Stimulated activated CD4-positive, alpha-beta T cell treated with anti-CD3 and anti-CD28 coated beads, Interleukin-2, amount 100 ng/mL, for 48 hours (primary cell): ENCODE measurements at places on chromosomes 7 and 10.

GRCh38 chr7:120475994-120476393 is 203.0 kb downstream of the KCND2 start:
- DNase-seq = no peak

GRCh38 chr10:110724937-110725336 is 80.8 kb downstream of the RBM20 start:
- no peak for DNase-seq

DNA sequence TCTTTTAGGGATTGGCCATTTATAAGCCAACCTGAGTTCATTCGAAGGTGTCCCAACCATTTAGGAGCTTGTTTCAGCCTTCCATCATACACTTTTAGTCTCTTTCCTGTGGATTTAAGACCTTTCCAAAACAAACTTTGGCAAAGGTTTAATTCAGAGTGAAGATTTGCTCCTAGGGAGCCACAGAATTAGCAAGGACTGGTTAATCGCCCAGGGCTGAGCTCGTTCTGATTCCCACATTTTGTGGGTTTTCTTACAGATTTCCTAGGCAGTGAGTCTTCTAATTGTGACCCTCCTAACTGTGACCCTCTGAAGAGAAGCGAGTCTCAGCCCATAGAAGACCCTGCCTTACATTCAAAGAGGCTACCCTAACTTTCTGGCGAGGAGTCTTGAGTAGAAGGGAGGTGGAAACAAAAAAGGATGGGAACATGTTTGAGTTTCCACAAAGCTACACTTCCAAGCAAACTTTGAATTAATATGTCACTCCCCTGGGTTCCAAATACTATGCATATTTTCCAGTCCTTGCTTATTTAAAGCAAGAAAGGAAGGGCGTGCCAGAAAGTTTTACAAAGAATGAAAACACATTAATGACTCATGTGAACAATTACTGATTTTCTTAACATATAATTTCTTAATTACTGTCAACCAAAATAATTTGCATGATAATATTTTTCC is 118.3 kb downstream of the ARID5B start:
- no peak for DNase-seq

GRCh38 chr7:128171342-128171918 is 69.6 kb upstream of the LEP start:
- no peak for DNase-seq

DNA sequence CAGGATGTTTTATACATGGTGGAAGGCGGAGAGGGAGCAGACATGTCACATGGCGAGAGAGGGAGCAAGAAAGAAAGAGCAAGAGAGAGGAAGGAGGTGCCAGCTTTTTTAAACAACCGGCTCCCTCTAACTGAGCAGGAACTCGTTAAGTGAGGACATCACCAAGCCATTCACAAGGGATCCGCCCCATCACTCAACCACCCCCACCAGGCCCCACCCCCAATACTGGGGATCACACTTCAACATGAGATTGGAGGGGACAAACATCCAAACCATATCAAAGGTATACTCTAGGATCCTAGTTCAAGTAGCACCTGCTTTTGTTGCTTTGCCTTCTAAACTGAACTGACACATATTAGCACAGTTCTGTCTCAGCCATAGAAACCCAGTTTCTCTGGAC is 141.9 kb upstream of the KLF14 start:
- DNase-seq = no peak

DNA sequence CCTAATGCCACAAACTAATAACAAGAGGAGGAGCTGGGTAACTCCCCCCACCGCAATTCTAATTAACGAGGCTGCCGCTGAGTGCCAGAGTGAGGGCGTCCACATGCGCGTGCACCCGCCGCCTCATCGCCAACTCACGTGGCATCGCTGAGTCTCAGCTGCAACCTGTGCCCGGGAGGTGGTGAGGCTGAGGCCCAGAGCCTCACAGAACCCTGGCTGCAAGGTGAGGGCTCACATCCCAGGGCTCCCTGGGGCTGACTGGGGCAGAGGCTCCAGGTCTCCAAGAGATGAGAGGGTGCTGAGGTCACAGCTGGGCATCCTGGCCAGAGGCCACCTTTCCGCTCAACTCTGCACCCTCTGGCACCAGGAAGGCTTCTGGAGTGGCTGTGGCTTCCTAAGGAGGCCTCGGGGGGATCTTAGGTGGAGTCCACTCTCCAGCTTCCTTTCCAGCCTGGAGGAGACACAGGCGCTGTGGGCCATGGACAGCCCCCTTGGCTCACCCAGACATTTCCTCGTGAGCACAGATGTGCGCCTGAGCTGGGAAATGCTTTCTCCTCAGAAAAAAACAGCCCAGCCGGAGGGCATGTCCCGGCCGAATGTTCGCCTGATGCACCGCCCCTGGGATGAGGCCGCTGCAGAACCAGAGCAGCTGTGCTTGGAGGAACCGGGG is 242.6 kb downstream of the MAD1L1 start:
- DNase-seq = no peak

- DNase-seq = no peak
Measured at GRCh38 chr10:133465950-133466474, 12.3 kb downstream of the SCART1 start.

GRCh38 chr7:100673942-100674410 is 436 bp downstream of the GNB2 start:
- DNase-seq = no peak

- peak; percentile 11 for DNase-seq
Measured at GRCh38 chr7:38630720-38631673, at the start of gene AMPH. Gene AMPH (minus strand): TSS chr7:38631373. CDS start chr7:38631351, 22 bp downstream.

DNA sequence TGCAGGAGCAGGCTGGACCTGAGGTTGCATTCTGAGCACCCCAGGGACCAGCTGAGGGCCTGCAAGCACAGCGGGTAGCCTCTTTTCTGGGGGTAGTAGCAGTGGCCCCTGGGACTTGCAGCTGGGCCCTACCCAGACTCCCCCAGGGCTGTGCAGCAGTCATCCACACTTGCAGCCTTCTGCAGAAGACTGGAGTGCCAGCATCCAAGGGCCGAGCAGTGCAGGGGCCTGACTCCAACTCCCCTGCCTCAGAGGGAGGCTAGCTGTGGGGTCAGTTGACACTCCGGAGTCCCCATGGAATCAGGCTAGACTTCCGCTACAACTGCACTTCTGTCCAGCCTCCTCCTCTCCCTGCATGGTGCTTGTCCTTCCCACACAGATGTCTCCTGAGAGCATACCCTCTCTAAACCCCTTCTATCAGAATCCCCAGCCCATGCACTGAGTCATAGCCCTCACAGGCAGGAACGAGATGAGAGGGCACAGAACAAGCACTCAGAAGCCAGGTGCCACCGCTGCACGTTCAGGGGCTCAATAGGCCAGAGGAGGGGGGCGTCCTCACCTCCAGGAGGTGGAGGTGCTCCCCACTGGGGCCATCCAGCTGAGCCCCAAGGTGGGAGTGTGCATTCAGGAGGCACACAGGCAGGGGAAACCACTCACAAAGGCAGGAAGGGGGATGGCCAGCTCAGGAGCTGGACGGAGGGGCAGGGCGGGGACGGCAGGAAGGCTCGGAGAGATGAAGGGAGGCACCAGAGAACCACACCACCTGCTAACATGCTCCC is 7.5 kb downstream of the RASGEF1A start:
- no peak for DNase-seq

- no peak for DNase-seq
Measured at GRCh38 chr10:55329796-55330195, 528.8 kb upstream of the PCDH15 start.

DNA sequence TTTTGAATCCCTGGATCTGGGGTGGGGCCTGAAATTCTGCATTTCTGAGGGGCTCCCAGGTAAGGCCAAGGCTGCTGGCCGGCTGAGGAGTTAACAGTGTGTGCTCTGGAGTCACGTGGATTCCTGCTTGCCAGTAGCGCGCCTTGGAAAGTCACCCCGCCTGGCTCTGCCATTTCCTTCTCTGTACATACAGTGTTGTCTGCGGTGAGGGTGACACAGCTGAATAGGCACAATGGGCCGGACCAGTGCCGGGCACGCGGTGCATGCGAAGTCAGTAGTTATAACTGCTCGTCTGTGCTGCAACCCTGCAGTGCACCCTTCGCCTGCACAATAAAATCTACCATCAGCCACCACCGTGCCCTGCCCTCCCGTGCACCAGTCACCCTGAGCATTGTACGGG is 68.0 kb upstream of the EEPD1 start:
- DNase-seq = no peak

- no peak for DNase-seq
Measured at GRCh38 chr7:28516390-28517172, 104.3 kb downstream of the CREB5 start.

DNA sequence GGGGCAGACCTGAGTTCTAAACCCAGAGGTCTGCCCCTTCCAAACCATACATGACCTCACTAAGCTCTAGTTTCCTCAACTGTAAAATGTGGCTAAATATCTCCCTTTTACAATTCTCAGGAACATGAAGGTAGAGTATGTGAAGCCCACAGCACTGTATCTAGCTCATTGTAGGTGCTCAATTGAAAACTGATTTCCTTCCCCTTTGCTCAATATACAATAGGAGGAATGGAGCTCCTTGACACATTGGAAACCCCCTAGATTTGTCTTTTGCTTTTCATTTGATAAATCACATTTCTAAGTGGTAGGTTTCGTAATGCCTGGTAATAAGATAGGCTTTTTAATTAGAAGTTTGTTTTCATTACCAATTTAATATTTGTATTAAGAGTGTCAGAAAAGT is 153.3 kb downstream of the ARID5B start:
- DNase-seq = no peak

- DNase-seq = no peak
Measured at GRCh38 chr10:32171204-32171603, 115.0 kb upstream of the KIF5B start.

DNA sequence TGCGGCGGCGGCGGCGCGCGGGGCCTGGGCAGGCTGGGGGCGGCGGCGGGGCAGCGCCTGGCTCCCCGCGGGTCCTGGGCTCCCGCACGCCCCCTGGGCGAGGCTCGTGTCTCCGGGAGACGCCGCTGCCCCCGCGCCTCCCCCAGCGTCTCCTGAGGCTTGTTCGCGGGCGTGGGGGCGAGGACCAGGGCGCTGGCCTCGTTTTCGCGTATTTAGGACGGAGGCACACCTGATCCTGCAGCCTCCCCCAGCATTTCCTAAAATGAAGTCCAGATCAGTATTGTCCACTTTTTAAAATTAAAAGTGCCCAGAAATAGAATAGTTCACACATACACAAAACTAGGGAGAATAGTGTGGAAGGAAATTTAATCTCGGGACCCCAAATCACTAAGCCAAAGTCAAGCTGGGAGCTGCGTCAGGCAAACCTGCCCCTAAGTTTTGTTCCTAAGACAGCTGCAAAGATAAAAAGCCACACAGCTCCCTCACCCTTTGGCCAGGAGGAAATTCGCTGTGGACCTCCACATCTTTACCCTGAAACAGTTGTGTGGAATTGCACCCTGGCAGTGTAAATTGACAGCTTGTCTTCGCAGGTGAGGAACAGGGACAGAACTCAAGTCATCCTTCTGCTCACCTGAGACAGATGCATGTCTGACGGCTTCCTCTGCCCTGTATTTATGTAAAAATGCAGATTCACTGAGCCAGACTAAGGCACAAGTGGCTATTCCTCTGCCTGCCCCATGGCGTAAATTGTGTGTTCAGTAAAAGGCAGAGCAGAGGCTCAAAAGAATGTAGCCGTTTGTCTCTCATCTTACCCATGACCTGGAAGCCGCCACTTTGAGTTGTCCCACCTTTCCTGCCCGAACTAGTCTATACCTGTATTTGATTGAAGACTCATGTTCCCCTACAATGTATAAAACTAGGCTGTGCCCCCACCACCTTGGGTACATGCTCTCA is 740 bp downstream of the GALNT11 start:
- DNase-seq = no peak

DNA sequence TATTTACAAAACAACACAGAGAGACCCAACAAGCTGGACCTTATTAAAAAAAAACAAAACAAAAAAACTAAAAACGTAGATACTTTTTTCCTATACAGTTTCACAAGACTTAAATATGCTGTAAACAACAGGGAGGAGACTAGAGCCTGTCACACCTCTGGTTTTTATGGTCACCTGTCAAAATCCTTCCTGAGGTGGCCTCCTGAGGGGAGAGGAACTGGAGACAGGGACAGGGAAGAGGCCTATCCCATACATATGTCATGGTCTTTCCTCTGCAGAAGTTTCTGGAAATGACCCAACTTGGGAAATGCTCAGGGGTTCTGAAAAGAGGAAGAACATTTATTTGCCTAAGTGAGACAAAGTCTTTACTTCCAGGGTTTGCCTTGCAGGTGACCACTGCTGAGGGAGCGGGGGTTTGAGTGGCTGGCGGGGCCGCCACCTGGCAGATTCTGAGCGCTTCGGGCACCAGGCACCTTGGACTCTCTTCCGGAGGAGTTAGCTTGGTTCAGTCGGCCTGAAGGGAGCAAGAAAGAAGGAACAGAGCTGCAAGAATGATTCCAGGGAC is 18.3 kb downstream of the CPA1 start:
- DNase-seq = no peak

GRCh38 chr7:134645478-134645877 is 1.2 kb upstream of the BPGM start:
- DNase-seq = no peak

DNA sequence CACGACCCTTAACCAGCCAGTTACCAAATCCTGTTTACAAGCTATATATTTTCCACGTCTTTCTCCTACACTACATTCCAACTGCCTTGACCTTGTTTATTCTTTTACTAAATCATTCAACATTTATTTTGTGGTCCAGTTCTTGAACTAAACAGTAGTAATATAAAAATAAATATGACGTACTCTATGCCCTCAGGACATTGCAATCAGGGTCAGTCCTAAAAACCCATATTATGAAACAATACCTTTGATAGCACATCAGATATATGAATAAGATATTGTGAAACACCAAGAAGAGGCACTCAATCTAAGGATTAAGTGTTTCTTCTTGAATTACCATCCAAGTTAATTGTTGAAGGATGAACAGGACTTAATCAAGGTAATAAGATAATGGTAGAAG is 52.5 kb upstream of the WNT16 start:
- no peak for DNase-seq

GRCh38 chr10:112628951-112629609 is 182.1 kb downstream of the VTI1A start:
- no peak for DNase-seq

DNA sequence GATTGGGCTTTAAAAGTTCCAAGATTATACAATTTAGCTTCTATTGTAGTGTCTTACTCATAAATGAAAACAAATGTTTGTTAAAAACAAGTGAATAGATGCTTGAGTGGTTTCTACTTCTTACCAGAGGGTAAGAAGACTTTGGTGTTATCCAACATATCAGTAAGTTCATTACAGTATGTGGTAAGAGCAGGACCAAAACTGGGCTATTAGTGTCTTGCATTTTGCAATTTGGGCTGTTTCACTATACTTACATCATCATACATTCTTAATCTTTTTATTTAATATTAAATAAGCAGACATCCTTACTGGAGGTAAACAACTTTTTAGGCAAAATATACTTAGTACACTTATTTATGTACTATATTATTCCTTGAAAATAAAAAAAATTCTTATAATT is 248.4 kb upstream of the HGF start:
- no peak for DNase-seq

- no peak for DNase-seq
Measured at GRCh38 chr7:131633342-131633843, 77.0 kb upstream of the PODXL start.

GRCh38 chr10:131930586-131931330 is 29.9 kb downstream of the PPP2R2D start:
- DNase-seq = no peak
